Thymus (tissue), 14 donors: ENCODE measurements at places on chromosomes 13 and 19. TPM values are rescaled to one million over a fixed set of nuclear protein-coding genes. Genes with fewer than 3 reads are reported as not detected.

TEX101 gene
- polyA plus RNA-seq: 0.18 TPM

NLRP12 gene
- polyA plus RNA-seq: 0.21 TPM

ZNF837 gene
- 2.9 TPM for polyA plus RNA-seq

CAPN12 gene
- polyA plus RNA-seq: 6.5 TPM

CYP4F11 gene
- polyA plus RNA-seq: 0.07 TPM

ZNF729 gene
- polyA plus RNA-seq: not detected

GDF15 gene
- polyA plus RNA-seq: 2.2 TPM

ZNF382 gene
- 3.9 TPM for polyA plus RNA-seq
